Ammon's horn (tissue), 1 donor: ENCODE measurements at places on chromosomes 7 and 10.

DNA sequence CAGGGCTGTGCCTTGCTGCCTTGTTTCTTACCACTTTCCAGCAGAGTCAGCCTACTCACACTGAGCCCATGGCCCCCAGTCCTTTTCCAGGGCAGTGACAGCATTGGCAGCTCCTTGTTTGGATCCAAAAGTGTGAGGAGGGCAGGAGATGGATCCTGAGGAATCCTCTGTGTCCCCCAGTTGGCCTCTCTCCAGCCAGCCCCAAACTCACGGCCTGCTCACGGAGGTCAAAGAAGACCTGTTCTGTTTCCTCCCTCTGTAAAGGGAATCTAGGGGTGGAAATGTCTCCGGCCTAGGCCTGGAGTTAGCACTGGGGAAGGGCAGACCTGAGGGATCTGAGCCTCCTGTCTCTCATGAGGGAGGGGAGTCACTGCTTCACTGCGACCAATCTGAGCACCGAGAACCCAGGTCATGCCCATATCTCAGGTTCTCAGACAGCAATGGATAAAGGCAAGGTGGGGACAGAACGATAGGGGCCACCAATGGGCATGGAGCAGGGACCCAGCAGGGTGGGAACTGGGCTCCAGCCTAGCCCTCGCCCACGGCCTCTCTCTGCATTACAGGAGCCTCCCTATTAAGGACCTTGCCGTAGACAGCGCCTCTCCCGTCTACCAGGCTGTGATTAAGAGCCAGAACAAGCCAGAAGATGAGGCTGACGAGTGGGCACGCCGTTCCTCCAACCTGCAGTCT, 23.2 kb downstream of the LDB3 start:
- no peak for DNase-seq

- no peak for DNase-seq
These were observed 3.9 kb downstream of the LFNG start for GRCh38 chr7:2523461-2523936.

GRCh38 chr7:4681218-4681851, 760 bp upstream of the FOXK1 start:
- no peak for DNase-seq

- no peak for DNase-seq
These were observed 731 bp upstream of the CRPPA start for GRCh38 chr7:16422103-16422435.

DNA sequence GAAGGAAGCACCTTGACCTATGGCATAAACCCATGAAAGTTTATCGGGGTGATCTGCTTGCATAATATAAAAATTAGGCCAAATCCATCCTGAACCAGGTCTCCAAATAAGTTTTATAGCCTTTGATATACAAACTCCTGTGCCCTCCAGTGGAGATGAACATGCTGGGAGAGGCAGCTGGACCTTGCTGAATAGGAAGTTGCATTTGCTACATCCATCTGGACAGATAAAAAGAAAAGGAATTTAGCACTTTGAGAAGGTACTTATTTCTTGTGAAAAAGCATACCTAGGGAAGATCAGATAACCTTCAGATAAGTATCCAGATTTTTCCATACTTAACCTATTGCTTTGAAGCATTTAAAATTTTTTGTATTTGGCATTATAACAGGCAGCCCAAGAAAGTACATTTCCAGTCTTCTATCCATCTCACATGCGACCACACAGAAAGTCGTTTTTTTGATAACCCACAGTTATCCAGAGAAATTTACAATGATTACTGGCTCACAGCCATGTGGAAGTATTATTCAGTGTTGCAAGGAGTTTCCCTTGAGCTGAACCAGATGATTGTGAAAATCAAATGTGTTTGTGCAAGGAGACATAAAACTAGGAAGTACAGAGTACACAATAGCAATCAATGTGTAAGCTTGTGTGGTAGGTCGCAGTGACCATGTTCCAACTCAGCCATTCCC, 124.4 kb upstream of the STK17A start:
- DNase-seq: no peak

GRCh38 chr10:43360086-43360485, 11.3 kb upstream of the FXYD4 start:
- no peak for DNase-seq

DNA sequence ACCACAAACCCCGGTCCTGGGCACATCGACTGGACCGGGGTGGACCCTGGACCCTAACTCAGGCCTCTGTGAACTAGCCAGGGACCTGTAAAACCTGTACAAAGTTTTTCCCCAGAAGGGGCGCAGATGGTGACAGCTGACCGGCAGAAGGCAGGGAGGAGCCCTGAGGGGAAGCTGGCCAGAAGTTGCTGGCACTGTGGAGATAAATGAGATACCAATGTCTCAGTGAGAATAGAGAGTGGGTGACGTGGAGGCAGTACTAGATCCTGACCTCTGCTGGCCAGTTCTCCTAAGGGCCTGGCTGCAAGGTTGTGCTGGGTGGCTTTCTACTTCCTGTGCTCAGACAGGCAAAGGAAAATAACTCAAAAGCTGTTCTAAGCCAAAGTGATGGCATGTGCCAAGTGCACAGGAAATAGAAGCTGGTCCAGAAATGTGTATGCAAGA, 10.6 kb upstream of the TSPAN14 start:
- DNase-seq: no peak

- no peak for DNase-seq
These were observed 26.1 kb upstream of the BHLHA15 start for GRCh38 chr7:98185101-98185500.

DNA sequence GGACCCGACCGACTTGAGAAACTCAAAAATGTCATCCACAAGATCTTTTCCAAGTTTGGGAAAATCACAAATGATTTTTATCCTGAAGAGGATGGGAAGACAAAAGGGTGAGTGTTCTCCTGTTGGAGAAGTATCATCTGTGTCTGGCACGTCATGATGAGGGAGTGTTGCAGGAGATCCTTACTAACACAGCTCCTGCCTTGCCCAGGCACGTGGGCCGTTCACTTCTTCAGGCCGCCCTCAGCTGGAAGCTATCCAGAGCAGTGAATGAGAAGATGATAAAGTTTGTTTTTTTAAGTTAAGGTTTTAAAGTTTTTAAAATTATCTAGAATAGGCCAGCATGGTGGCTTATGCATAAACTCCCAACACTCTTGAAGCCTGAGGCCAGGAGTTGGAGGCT, 6.2 kb downstream of the EIF3B start:
- no peak for DNase-seq

DNA sequence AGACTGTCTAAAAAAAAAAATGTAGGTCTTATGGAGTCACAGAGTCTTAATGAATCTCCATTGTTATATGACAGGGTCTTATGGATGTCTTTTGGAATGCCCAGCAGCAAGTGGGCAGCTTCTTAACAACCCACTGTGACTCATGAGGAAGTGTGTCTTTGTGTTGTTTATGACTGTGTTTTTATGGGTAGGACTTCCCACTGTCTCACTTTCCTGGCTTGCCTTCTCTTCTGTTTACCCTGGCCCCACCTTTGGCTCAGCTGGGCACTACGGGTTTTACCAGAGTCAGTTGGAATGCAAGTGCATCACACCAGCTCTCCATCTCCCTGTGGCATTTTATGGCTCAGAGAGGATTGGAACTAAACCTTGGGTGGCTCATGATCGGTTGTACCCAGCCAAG, 580.5 kb downstream of the AUTS2 start:
- no peak for DNase-seq

- no peak for DNase-seq
These were observed 985.6 kb upstream of the LRRN3 start for GRCh38 chr7:110105307-110105706.

DNA sequence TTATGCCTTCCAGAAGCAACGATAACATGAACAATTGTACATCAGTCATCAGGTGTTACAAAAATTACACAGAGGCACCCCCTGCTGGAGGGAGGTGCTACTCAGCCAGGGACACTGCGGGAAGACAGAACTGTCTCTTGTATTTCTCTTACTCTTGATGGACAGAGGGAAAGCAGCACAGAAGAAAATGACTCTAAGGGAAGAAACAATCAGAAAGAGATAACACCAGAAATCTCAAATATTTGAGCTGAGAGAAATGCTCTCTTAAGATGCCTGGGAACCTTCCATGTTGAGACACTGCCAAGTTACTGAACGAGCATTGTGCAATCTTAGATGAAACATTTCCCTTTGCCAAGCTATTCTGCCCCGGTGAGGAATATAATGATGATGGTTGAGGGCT, 227.6 kb upstream of the NPSR1 start:
- DNase-seq: no peak

DNA sequence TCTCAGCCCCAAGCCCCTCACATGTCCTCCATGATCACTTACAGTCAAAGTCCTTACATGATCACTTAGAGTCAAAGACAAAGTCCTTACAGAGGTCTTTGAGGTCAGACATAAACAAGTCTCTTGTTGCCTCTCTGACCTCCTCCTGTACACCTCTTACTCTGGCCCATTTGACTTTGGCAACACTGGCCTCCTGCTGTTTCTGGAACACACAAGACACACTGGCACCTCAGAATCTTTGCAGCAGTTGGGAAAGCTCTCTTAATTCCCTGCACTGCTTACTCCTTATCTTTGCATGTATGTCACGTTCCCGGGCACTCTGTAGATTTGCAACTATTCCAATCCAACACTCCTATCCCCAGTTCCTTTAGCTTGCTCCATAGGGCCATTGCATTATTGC, 102.3 kb downstream of the NSUN6 start:
- DNase-seq: no peak

GRCh38 chr7:128160296-128160695, 80.8 kb upstream of the LEP start:
- no peak for DNase-seq
